Activated T-helper 1 cell treated with anti-CD3 and anti-CD28 coated beads, Interleukin-2, amount 50 U/mL, for 16 hours (primary cell): ENCODE measurements at places on chromosomes 4 and X.

- DNase-seq = no peak
Measured at GRCh38 chr4:123561525-123561924, 164.9 kb downstream of the SPRY1 start.

GRCh38 chr4:186829740-186830449 lies 106.2 kb upstream of the FAT1 start:
- DNase-seq = no peak

DNA sequence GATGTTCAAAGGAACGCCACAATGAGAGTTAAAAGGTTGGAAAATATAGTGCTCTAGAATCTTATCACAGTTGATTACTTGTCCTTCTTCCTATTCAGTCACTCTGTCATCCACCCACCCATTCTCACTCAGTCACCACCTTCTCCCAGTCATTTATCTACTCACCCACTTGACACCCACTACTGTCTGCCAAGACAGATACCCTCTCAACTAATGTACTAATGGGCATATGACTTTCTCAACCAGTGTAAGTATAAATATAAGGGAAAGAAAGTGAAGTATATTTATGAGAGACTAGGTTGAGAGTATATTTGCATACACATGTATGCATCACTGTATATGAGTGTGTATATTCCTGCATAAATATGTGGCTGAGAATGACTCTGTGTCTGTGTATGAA lies 20.0 kb downstream of the MID2 start:
- no peak for DNase-seq

- DNase-seq = no peak
Measured at GRCh38 chr4:8507196-8507570, 66.6 kb downstream of the TRMT44 start.

GRCh38 chr4:153177841-153178240 lies 26.4 kb upstream of the TRIM2 start:
- DNase-seq = no peak

- DNase-seq = no peak
Measured at GRCh38 chr4:168791376-168791775, 218.7 kb downstream of the CBR4 start.

- DNase-seq = no peak
Measured at GRCh38 chrX:154135458-154136229, 8.4 kb upstream of the OPN1LW start.

- DNase-seq = no peak
Measured at GRCh38 chr4:81650606-81651242, 179.0 kb upstream of the RASGEF1B start.

DNA sequence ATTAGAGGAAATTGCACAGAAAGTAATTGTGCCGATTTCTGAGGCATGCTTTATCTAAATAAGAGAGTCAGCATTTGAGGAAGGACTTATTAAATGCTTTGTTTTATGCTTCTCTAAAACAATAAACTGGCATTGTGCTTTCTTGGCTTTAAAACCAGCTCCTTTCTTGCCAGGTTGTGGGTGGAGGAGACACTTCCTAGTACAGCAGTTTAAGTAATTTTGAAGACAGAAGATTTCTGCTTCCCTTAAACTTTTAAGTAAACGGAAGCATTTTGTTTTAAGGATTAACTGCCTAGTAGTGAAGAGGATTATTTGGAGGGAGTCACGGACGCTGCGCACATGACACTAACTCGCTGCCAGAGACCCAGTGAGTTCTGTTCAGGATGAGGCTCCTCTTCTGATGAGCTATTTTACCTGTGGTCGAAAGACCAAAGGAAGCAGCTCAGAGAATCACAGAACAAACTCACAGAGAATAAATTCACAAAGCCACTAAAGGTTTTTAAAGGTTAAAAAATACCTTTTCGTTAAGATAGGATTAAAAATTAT lies 169.5 kb downstream of the TLL1 start:
- no peak for DNase-seq

DNA sequence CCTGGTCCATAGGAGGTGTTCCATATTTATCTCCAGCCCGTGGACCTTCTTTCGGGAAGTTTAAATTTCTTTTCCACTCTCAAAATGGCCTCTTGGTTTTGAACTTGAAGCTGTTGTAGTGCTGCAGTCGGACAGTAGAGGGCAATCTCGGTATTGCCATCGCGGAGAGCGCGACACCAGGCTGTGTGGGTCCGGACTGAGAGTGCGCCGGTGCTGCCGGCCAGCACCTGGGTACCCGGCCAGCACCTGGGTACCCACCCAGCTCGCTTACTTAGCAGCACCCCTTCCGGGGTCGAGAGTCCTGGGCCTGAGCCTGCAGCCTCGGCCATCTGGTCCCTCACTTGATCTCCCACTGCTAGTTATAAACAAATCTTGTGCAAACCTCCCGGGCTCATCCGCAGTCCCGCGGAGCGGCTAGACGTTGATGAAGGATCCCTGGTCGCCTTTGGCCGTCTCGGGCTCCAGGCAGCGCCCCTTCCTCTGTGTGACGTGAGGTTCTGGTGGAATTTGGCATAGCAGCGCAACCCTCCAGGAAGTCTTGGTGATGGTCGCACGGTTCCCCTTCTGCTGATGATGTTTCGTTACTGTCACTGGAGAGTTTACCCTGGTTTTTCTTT lies 18.0 kb downstream of the FAM9A start:
- no peak for DNase-seq

- DNase-seq = peak; percentile 38
Measured at GRCh38 chrX:12978205-12979025, 3.5 kb downstream of the TMSB4X start.

- no peak for DNase-seq
Measured at GRCh38 chr4:76892601-76893000, 5.3 kb downstream of the SOWAHB start.

GRCh38 chr4:11602606-11603340 lies 174.1 kb upstream of the HS3ST1 start:
- no peak for DNase-seq

- DNase-seq = no peak
Measured at GRCh38 chr4:172982151-172982590, 186.4 kb upstream of the GALNT7 start.

DNA sequence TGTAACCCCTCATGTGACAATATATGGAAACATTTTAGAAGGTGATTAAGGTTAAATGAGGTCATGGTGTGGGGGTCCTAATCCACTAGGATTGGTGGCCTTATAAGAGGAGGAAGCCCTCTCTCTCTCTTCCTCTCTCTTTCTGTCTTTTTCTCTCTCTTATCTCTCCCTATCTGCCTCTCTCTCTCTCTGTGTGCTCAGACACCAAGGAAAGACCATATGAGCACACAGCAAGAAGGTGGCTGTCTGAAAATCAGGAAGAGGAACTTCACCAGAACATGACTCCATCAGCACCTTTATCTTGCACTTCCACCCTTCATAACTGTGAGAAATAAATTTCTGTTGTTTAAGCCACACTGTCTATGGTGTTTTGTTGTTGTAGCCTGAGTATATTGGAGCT lies 1472.2 kb downstream of the PCDH7 start:
- no peak for DNase-seq

GRCh38 chr4:162782096-162782777 lies 384.5 kb downstream of the NAF1 start:
- no peak for DNase-seq

GRCh38 chr4:104881136-104881886 lies 265.4 kb upstream of the TET2 start:
- no peak for DNase-seq

DNA sequence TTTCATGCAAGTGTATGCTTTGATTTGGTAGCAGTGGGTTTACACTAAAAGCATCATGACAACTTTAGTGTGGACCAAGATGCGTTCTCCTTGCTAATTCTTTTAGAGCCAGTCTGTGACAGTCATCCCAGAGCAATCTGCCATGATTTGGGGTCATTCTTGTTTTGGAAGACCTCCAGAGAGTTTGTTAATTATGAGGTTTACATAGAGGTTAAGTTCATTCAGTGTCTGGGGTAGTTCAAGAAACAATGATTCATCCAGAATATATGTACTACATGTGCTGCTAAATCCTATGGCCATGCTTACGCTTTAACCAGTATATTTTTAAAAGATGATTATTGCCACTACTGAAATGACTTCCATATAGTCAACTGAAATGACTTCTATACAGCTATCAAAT lies 328.5 kb upstream of the AGA start:
- no peak for DNase-seq

DNA sequence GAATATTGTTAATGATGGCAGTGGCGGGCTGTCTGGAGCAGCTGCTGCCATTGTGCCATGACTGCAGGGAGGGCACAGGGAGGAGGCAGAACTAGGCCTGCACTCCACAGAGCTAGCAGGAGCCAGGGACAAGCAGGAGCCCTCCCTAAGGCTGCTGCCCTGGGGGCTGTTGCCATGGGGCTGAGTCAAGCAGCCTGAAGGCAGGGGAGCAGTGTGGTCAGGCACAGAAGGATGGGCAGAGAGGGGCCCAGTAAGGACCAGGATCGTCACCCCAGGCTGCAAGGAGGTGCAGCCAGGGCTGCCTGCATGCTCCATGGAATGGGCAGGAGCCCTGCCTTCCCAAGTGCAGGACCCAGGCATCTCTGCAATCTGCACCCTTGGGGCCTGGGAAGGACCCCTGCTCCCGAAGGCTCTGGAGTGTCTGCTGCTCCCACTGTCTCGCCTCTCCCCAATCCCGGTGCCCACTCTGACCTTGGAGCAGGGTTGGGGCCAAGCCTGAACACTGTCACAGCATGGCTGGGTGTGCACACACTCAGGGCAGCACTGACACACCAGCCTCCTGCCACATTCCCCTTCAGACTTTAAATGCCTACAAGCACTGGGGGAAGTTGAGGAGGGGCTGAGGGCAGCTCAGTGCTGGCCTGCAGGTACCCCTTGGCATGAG lies 98.3 kb upstream of the GALNTL6 start:
- no peak for DNase-seq

GRCh38 chr4:84699001-84699671 lies 116.2 kb downstream of the CDS1 start:
- no peak for DNase-seq

GRCh38 chr4:71639380-71639779 lies 144.5 kb downstream of the GC start:
- DNase-seq = no peak
